Activated CD8-positive, alpha-beta memory T cell treated with anti-CD3 and anti-CD28 coated beads for 48 hours (primary cell): ENCODE measurements at places on chromosomes 12 and 14.

DNA sequence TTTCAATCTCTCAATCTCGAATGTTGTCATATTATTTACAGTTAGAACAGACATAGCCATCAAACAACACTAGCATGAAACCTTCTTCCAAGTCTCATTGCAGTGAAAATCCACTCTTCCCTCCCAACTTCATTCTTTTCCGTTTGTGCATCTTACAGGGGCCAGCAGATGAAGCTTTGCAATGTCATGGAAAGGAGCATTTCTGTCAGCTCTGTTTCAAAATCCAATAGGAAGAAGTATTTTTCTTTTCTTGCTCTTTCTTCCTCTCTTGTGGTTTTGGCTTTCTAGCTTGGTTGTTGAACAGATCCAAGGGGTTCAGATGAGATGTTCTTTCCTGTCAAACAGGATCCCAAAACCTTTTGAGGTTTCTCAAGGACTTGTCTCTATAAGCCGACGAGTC lies 416.6 kb downstream of the AEBP2 start:
- DNase-seq: no peak

GRCh38 chr14:95137164-95137803 lies 20.0 kb downstream of the DICER1 start:
- DNase-seq: no peak

GRCh38 chr14:36520601-36521525 lies 831 bp upstream of the NKX2-1 start:
- DNase-seq: no peak

DNA sequence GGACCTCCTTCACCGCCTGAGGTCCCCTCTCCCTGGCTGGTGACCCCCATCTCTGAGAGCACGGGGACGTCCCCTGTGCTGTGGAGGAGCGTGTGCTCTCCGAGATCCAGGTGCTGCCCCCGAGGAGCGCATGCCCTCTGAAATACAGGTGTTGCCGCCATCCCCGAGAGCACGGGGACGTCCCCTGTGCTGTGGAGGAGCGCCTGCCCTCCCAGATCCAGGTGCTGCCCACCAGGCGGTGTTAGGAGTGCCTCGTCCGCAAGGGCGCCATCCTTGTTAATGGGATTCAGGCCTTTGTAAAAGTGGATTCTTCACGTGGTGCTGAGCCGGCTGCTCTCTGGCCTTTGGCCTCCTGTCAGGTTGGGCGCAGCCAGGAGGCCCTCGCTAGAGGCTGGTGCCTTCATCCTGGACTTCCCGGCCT lies 10.1 kb downstream of the NOC4L start:
- DNase-seq: no peak

DNA sequence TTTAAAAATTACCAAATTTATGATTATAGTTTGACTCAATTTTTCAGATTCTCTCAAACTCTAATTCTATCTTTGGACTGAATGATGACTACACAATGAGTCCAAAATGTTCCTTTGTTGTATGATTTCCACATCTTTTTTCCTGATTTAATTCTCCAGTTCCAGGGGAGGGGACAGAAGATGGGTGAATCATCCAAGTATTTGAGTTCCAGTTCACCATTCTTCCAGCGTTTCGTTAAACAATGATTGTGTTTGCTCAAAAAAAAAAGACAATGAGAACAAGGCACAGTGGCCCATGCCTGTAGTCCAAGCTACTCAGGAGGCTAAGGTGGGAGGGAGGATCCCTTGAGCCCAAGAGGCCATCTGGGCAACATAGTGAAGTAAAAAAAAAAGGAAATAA lies 23.8 kb downstream of the BAZ1A start:
- no peak for DNase-seq

DNA sequence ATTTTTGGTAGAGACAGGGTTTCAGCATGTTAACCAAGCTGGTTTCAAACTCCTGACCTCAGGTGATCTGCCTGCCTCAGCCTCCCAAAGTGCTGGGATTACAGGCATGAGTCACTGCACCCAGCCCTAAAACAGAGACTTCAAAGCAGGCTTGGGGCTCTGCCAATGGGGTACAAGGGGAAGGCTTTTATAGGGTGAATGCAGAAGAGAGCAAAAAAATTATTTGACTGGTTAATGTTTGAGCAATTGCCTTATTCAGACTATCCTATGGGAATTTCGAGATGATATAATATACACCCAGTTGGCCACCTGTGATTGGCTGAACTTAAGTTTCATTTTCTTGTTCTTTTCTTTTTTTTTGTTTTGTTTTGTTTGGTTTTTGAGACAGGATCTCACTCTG lies 31.5 kb upstream of the ACTN1 start:
- no peak for DNase-seq

GRCh38 chr12:121620333-121620891 lies 5.9 kb upstream of the ORAI1 start:
- DNase-seq: no peak

DNA sequence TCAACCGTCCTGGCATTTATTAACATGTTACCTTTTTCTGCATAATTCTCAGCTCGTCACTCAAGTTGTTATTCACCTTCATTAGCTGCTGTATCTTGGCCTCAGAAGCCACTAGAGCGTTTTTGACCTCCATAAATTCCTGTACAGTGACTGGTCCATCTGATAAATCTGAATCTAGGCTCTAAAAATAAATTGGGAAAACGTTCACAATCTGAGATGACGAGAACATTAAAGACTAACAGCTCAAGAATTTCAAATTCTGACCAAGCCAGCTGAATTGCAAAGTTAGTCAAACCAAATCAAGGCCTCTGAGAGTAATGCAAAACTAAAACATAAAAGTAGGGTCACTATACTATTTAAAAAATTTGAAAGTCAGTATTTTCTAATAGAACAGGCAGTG lies 45.0 kb downstream of the GIT2 start:
- DNase-seq: no peak

- DNase-seq: no peak
These were observed 40.7 kb downstream of the CORO1C start for GRCh38 chr12:108690542-108691174.

GRCh38 chr14:33914676-33915516 lies 36.0 kb downstream of the EGLN3 start:
- no peak for DNase-seq

GRCh38 chr14:67934087-67934486 lies 114.5 kb downstream of the RAD51B start:
- DNase-seq: no peak

DNA sequence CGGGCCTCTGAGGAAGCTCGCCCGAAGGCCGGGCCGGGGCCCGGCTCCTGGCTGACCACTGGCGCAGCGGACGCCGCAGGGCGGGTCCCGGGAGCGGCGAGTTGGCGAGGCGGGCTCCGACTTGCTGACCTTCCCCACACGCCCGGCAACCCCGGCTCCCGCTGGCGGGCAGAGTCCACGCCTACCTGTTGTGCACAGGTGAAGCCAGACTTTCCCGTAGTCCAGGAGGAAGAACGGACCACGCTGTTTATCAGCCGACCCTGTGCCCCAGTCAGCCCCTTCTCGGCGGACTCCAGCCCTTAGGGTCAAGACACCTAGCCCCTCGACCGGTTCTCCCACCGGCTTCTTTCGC lies 407 bp downstream of the HEATR5A start:
- no peak for DNase-seq

DNA sequence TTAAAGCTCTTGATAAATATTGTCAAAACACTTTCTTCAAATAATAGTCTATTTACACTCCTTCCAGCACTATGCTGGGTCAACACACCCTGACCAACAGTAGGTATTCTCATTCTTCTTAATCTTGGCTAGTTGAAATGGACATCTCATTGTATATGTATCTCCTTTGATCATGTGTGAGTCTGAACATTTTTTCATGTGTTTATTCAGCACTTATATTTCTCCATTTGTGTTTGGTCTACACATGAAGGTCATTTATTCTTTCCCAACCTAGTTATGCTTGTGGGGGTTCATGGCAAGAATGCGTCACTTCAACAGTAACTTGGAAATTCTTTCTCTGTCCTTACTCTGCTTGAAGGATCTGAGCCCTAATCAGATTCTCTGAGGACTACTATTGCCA lies 133.1 kb upstream of the ARID2 start:
- DNase-seq: no peak

DNA sequence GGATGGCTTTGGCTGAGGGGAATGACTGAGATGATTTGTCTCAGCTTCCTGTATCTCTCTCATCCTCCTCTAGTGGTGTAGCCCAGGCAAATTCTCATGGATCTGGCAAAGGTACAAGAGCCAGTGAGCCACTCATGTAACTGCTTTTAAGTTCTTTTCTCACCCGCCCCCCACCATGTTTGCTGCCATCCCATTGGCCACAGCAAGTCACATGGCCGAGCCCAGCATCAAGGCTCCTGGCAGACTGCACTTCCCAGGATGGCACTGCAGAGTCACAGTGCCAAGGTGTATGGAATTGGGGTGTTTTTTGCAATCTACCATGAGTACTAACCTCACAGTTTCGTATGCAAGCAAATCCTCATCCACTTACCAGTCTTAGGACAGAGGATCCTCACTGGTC lies 50.9 kb downstream of the CHST11 start:
- no peak for DNase-seq

- no peak for DNase-seq
These were observed 206.8 kb downstream of the SYNE2 start for GRCh38 chr14:64059454-64060198.

DNA sequence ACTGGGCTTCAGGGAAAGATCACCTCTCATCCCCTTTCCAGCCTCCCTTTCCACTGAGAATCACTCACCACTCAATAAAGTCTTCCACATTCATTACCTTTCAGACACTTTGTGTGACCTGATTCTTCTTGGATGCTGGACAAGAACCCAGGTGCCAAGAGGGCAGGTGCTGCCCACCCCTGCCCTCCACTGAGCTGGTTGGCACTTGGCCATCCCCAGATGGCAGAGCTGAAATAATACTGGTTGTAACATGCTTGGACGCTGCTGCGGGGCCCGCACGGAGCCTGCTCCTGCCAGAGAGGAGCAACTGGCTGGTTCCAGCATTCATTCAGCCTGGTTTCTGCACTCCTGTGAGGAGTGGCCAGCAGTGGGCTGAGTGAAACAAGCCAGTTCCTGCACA lies 386.7 kb upstream of the CCDC196 start:
- no peak for DNase-seq

DNA sequence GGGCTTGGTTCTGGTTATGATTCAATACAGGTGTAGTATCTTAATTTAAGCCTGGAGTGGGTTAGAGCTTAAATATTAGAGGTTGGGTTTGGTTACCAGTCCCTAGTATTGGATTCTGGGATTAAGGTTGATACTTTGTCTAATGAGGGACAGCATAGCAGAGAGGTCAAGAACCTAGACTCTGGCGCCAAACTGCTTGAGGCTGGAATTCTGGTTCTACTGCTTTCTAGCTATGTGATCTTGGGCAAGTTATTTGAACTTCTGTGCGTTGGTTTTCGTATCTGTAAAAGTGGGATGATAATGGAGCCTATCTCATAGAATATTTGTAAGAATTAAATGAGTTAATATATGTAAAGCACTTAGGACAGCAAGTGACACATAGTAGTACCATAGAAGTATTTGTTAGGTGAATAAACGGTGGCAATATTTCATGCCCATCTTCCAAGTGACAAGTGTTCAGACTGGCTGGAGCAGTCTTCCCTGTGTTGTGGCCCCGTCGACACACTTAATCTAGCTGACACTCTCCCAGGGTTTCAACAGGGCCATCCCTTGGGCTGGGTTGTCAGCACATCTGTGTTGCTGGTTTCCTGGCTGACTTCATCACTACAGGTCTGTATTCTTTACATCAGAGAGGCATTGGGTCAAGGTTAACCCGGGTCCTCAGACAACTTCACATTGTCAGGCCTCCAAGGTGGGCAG lies 3.0 kb downstream of the ENDOU start:
- DNase-seq: no peak

DNA sequence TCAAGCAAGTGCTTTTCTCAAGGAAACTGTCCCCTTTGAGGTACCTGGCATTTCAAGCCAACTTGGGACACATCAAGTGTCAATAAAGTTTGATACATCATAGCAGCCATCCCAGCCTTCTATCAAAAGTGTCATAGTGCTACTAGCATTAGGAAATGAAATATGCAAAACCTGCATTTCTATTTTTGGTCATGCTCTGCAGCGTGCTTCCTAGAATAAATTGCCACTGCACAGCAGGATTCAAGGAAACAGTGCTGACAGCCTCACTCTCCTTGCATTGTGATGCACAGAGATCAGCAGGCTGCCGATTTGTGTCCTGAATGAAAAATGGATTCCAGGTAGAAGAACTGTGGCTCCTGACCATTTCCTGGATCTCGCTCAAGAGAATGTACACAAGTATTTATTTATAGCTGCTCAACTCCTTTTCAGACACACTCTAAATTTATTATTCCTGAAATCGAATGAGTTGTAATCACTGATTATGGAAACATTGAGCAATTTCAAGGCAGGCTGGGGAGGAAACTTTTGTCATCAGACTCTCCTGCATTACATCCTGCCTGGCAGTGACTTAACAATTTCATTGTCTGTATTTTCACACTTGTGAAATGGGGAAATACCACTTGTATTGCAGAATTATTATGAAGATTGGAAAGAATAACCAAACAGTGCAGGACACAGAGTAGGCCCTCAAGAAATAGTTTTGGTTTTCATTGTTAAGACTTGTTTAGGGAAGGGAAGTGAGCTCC lies 120.9 kb downstream of the SLC38A6 start:
- no peak for DNase-seq

DNA sequence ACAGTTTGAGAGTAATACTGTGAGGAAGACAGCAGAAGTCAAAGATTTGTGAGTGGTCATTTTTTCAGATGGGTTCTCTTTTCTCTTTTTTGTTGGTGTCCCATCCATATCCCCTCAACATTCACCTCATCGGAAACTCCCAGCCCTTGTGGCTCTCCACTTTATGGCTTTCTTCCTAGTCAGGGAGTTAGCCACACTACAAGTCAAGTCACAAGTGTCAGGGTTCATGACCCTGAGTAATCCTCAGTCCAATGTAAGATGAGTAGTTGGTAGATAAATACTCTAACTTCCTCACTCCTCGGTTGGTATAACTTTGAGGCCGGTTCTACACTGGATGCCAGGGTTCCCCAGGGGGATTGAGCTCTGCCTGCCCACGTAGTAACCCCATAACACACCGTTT lies 41.4 kb downstream of the PTGER2 start:
- DNase-seq: no peak

DNA sequence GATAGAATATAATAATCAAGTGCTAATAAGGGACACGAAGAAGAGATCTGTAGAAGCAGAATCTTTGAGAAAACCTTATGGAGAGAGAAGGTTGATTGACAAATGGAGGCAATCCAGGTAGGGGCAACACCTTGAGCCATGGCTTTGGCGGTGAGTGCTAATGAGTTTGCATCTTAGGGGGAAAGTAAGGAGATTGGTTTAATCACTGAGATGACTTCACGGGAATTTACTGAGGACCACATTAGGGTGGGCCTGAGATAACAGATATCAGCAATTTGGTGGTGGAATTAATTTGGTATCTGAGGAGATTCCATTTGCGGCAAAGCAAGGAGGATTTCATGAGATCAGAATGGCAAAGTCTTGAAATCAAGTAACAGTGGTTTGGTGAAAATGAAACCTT lies 1.8 kb upstream of the LARP4 start:
- no peak for DNase-seq
